ENCODE measurements at places on chromosomes 2 and 18. TPM values are rescaled to one million over a fixed set of nuclear protein-coding genes. Genes with fewer than 3 reads are reported as not detected.

DNA sequence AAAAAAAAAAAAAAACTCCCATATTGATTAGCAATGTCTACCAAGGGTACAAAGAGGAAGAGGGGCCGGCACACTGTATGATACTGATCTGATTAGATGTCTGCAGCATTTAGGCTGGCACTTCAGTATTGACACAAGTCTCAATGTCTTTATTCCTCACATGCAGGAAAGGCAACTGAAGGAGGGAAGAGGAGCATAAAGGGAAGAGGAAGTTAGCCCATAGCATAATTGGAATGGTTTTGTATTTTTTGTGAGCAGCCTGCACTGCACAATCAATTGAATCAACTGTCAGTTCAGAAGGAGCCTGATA lies 79.0 kb downstream of the DNER start:
- H3K4me1 ChIP-seq: peaks cover 18% of the 10 kb centered on the region
- no peak overlapping the region for H3K4me3 ChIP-seq
- H3K36me3 ChIP-seq: no peaks in the 10 kb centered on the region
- H3K27me3 ChIP-seq: no peaks in the 10 kb centered on the region

DNA sequence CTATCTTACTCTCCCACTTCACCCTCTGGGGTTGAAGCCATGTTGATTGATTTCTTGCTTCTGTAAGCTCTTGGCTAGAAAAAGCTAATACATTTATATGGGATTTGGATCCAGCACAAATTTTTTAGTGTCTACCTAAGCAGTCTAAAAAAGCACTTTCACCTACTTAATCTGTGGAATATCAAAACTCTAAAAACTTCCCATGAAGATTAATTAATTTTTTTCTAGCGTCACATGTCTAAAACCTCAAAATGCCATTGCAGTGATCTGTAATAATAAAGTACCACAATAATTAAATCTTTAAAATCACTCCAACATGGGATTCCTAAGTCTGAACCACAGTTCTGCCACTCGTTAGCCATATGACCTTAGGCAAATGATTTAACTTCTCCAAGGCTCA lies 180.1 kb downstream of the EN1 start:
- H3K4me1 ChIP-seq: peaks cover 4% of the 10 kb centered on the region
- H3K27me3 ChIP-seq: no peaks in the 10 kb centered on the region
- DNase-seq: no peak
- no peak overlapping the region for H3K27ac ChIP-seq
- H3K36me3 ChIP-seq: no peaks in the 10 kb centered on the region

DNA sequence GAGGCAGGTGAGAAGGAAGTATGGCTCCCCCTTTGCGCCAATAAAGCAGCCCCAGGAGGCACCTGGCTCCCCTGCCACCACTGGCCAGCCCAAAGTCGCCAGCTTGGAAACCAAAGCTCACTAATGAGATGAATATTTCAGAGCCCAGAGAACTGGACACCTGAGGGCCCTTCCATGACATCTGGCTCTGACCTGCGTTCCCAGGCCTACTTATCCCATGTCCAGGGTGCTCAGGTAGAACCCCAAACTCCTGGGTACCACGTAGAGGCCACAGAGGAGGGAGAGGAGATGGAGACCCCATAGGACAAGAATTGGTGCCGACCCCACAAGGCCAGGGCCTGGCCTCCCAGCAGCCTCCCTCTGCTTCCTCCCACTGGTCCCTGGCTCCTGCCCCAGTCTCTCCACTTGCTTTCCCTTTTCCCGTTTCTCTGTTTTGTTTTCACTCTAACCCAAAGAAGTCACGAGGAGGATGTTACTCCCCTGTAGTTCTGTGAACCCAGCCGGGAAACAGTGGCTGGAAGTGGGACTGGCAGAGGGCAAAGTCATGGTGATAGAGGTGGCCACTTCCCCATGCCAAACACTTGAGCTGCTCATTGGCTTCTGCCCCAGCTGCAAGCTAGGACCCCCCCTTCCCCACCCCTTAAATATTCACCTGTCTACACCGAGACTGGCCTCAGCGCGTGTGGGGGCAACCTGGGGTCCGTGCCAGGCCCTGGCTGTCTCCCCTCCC lies 820 bp downstream of the TMBIM1 start:
- peaks cover 4% of the 10 kb centered on the region for H3K27me3 ChIP-seq
- no peaks in the 10 kb centered on the region for H3K36me3 ChIP-seq
- H3K27ac ChIP-seq: peak overlapping the region; percentile 82
- DNase-seq: no peak
- H3K4me1 ChIP-seq: peaks cover 36% of the 10 kb centered on the region

- H3K4me1 ChIP-seq: peaks cover 7% of the 10 kb centered on the region
- no peak overlapping the region for H3K27ac ChIP-seq
- no peaks in the 10 kb centered on the region for H3K27me3 ChIP-seq
- DNase-seq: no peak
- no peak overlapping the region for H3K4me3 ChIP-seq
Measured at GRCh38 chr2:34244195-34244594, 645.1 kb upstream of the FAM98A start.

DNA sequence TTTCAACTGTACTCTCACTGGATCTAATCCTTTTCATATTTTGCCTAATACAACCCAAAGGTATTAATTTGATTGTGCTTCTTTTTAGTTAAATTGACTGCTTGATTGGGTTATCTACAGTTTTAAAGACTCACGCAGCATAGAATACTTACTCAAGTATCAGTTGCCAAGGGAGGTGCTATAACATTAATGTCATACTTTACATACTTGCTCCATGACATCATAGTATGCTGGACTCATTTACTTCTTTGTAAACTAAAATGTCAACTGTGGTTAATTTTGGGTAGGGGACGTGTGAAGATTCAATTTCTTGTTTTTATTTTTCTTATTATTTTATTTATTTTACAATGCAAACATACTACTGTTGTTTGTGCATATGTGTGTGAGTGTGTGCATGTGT lies 716.2 kb upstream of the VRK2 start:
- no peak overlapping the region for H3K27ac ChIP-seq
- DNase-seq: no peak
- no peaks in the 10 kb centered on the region for H3K27me3 ChIP-seq
- no peaks in the 10 kb centered on the region for H3K4me1 ChIP-seq
- no peaks in the 10 kb centered on the region for H3K36me3 ChIP-seq

DNA sequence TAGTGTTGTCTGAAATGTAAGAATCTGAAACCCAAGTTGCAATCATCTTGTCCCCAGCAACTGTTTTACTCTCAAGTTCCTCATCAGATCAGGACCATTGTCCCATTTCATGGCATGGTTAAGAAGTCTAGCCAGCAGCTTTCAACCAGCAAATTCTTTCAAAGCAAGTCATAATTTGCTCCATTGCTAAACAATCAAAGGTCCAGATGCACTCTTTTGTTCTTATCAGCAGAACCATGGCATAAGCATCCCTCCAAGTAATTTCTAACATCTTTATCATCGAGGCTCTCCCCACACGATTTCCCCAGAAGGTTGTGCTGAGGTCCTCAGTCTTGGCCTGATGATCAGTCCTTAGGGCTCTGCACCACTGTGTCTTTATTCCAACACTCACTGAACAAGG lies 67.5 kb upstream of the APCDD1 start:
- H3K36me3 ChIP-seq: no peaks in the 10 kb centered on the region
- no peak overlapping the region for H3K27ac ChIP-seq
- no peak for DNase-seq
- no peak overlapping the region for H3K4me3 ChIP-seq
- no peaks in the 10 kb centered on the region for H3K27me3 ChIP-seq
- H3K4me1 ChIP-seq: no peaks in the 10 kb centered on the region

GRCh38 chr2:47236503-47237215 lies 81.6 kb upstream of the STPG4 start:
- H3K4me1 ChIP-seq: peaks cover 33% of the 10 kb centered on the region
- H3K27me3 ChIP-seq: no peaks in the 10 kb centered on the region
- H3K27ac ChIP-seq: no peak overlapping the region
- no peak overlapping the region for H3K4me3 ChIP-seq

- DNase-seq: no peak
- H3K27ac ChIP-seq: peak within 1 kb of the TSS; percentile 96
- H3K4me3 ChIP-seq: peak within 1 kb of the TSS; percentile 81
- H3K4me1 ChIP-seq: peaks cover 24% of the 10 kb centered on the region
- H3K36me3 ChIP-seq: no peaks in the 10 kb centered on the region
Measured at GRCh38 chr18:76495006-76495370, at the start of gene ZNF516. Gene ZNF516, minus strand, starts transcription at chr18:76495242. Its CDS starts 52,188 bp downstream, at chr18:76443054.

DNA sequence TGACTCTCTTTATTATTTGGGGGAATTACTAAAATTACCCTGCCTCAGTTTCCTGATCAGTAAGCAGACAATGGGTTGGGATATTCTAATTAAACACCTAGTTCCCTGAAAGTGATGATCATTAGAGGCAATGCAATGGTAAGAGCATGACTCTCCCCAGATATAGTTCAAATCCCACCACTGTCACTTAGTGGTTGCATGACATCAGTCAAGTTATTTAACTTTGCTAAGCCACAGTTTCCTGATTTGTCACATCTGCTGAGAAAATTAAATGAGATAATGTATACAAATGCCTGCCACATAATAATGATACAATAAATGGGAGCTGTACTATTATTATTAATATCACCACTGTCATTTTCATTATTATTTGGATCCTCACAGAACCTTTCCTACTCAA lies 29.9 kb downstream of the ZEB2 start:
- no peak overlapping the region for H3K4me3 ChIP-seq
- H3K27me3 ChIP-seq: no peaks in the 10 kb centered on the region
- H3K27ac ChIP-seq: no peak overlapping the region
- no peaks in the 10 kb centered on the region for H3K36me3 ChIP-seq

DNA sequence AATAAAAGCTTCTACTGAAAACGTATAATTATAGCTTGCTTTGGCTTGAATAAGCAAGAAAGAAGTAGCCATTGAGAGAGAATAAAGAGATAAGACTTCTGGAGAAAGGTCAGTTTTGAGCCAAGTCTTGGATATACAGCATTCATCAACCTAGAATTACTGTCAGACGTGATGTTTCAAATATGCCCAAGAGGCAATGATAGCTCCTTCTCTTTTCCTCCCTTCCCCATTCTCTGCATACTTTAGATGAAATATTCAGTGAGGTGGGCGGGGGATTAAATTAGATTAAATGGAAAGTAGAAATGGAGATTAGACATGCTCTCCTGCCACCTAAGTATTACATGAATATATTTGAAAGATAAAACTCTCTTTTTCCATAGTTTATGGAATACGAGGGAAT lies 8.7 kb downstream of the ANTXR1 start:
- DNase-seq: no peak
- no peak overlapping the region for H3K4me3 ChIP-seq
- no peaks in the 10 kb centered on the region for H3K27me3 ChIP-seq
- H3K36me3 ChIP-seq: no peaks in the 10 kb centered on the region
- no peak overlapping the region for H3K27ac ChIP-seq

GRCh38 chr2:140011287-140011686 lies 1231.1 kb upstream of the NXPH2 start:
- no peaks in the 10 kb centered on the region for H3K36me3 ChIP-seq
- H3K27ac ChIP-seq: no peak overlapping the region
- no peaks in the 10 kb centered on the region for H3K4me1 ChIP-seq
- H3K4me3 ChIP-seq: no peak overlapping the region
- no peak for DNase-seq

DNA sequence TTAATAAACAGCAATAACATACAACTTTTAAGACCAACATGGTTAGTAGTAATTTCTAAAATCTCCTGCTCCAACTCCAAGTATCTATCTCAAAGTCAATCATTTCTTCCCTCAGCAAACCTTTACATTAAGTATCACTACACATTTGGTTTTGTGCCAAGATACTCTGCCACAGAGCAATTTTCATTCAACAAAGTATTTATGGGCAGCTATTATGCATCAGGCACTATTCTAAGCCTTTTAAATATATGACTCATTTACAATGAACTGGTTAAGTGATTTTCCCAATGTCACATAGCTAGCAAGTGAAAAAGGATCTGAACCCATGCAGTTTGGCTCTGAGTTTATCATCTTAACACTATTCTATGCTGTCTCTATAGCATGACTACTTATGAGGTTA lies 264.3 kb downstream of the NOL4 start:
- H3K27me3 ChIP-seq: no peaks in the 10 kb centered on the region
- H3K36me3 ChIP-seq: no peaks in the 10 kb centered on the region
- H3K4me3 ChIP-seq: no peak overlapping the region
- peak; percentile 22 for DNase-seq
- no peaks in the 10 kb centered on the region for H3K4me1 ChIP-seq

GRCh38 chr2:153946036-153946435 lies 74.3 kb downstream of the GALNT13 start:
- H3K4me1 ChIP-seq: no peaks in the 10 kb centered on the region
- no peaks in the 10 kb centered on the region for H3K36me3 ChIP-seq
- no peak for DNase-seq
- H3K27me3 ChIP-seq: no peaks in the 10 kb centered on the region
- H3K27ac ChIP-seq: no peak overlapping the region

DNA sequence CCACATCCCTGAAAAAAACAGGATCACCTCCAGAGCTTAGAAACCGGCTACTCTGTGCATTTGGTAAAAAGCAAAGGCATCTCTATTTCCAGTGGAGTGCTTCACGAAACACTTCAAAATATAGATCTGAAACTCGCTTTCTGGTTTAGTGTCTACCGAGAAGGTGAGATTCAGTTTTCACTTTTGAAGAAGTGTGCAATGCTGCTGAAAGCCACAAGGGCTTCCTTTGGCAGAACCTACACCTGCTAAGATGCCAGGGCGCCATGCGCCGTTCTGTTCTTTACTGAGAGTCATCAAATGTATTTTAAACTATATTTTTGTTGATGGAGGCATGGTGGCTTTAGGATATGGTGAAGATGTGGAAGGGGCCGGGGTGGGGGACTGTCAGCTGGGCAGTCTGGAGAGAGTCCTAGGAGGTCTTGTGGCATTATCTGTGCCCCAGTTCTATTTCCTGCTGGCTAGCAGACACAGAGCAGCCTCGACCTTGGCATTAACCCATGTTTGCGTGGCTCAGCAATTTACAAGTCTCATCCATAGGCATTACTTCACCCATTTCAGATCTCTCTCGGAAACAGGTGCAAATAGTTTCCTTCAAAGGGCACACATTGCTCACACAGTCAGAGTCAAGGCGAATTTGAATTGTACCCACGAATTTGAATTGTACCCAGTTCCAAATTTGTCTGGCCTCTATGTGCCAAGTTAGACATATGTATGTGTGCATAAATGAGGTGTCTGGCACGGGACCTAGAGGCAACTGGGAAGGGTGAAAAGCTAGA lies 46.7 kb upstream of the KCNF1 start:
- no peak overlapping the region for H3K27ac ChIP-seq
- H3K4me3 ChIP-seq: no peak overlapping the region
- DNase-seq: no peak
- H3K36me3 ChIP-seq: no peaks in the 10 kb centered on the region
- peaks cover 2% of the 10 kb centered on the region for H3K27me3 ChIP-seq

DNA sequence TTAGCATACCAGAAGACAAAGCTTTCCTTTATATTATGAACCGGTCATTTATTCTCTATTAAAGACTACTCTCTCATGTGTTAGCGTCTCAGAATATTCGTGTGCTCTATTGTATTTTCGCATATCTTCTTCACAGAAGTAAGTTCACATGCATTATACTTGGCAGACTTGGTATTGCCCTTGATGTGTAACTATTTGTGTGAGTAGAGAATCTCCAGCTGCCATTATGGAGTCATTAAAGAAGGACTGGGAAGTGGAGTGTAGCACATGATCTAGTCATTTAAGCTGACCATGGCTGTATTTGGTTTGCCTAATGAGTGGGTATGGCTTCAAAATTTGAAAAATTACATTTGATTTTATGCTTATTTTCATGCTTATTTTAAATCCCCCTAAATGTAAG lies 92.9 kb downstream of the TTC27 start:
- no peaks in the 10 kb centered on the region for H3K36me3 ChIP-seq
- H3K27me3 ChIP-seq: no peaks in the 10 kb centered on the region
- H3K4me3 ChIP-seq: no peak overlapping the region
- H3K27ac ChIP-seq: peak overlapping the region; percentile 10

Gene GPBAR1
- polyA plus RNA-seq: 0.74 TPM

Gene ARHGEF33
- polyA plus RNA-seq: 4.7 TPM

Gene ZNF521
- 54.8 TPM for polyA plus RNA-seq

Gene IL36G
- 0.18 TPM for polyA plus RNA-seq

Gene ACVR1C
- 2.1 TPM for polyA plus RNA-seq

Gene TUBA4B
- polyA plus RNA-seq: 0.38 TPM

Gene TCF23
- polyA plus RNA-seq: 0.14 TPM

Gene UGT1A10
- not detected for polyA plus RNA-seq

Gene C2orf80
- polyA plus RNA-seq: 35.4 TPM

Gene NDUFAF7
- polyA plus RNA-seq: 36.5 TPM

Gene SLC4A5
- polyA plus RNA-seq: 2.4 TPM
